ENCODE measurements at places on chromosomes 16 and 17.

GRCh38 chr16:6170022-6170421 is 1072.4 kb upstream of the EEF2KMT start:
- no peak for DNase-seq

GRCh38 chr17:54992797-54993639 is 24.5 kb downstream of the STXBP4 start:
- DNase-seq, result no peak

GRCh38 chr17:71084219-71084618 is 914.9 kb downstream of the KCNJ2 start:
- DNase-seq, result no peak

DNA sequence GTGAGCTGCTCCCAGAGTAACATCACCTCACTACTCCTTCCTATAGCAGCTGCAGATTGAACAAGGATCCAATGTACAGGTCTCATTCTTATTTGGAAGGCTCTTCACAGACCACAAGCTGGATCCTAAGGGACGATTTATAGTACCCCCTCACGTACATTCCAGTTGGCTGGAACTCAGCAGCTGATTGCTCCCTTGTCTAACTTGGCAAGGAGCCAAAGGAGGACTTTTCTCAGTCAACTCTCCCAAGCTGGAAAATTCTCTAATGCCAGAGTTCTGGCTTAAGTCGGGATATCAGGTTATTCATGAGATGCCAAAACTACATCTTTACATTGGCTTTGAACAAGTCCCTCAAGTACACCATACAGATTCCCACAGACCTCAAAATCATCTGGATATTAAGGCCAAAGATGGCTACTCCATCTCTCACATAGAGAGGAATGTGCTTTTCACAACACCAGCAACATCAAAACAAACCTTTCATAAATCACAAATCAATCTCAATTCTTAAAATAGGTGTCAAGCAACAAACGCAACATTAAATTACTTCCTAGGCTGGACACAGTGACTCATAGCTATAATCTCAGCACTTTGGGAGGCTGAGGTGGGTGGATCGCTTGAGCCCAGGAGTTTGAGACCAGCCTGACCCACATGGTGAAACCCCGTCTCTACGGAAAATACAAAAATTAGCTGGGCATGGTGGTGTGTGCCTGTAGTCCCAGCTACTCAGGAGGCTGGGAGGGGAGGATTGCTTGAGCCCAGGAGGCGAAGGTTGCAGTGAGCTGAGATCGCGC is 39.3 kb downstream of the SMG6 start:
- no peak for DNase-seq

DNA sequence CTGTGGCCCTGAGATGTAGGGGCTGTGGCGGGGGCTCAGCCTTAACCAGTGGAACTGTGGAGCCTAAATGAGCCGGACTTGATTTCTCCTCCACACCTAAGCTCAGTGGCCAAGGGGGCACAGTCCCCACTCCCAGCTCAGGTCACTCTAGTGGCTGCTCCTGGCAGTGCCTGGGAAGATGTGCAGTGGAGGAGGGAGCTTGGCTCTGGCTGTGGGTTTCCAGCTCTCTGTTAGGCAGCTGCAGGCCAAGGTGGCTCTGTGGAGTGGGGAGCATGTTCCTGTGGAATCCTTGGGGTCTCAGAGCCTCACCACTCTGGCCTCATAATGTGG is 76.3 kb downstream of the AMFR start:
- DNase-seq, result no peak

DNA sequence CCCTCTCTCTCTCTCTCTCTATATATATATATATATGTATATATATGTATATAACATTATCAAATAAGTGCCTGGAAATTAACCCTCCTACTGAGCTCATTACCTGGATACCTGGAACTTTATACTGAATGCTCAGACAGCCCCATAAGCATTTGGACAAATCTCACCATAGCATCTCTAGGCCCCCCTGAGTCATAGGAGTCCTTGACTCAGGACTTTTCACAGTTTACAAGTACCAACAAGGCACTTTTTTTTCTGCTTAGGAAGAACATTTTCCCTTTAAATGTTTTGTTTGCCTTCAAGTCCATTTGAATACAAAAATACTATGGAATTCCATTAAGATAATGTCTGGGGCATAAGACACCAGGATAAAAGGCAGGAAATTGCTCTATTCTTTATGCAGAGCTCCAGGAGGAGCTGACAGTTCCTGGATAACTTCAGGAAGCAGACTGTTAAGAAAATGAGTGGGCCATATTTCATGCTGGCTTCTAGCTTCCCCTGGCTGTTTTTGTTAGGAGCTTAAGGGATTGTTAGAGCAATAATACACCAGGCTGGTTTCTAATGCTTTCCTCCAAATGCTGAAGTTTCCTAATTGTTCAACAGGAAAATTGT is 171.7 kb upstream of the ASIC2 start:
- no peak for DNase-seq

GRCh38 chr17:32609085-32609484 is 122.3 kb downstream of the CDK5R1 start:
- no peak for DNase-seq

GRCh38 chr17:33682599-33682998 is 389.5 kb upstream of the ASIC2 start:
- no peak for DNase-seq

DNA sequence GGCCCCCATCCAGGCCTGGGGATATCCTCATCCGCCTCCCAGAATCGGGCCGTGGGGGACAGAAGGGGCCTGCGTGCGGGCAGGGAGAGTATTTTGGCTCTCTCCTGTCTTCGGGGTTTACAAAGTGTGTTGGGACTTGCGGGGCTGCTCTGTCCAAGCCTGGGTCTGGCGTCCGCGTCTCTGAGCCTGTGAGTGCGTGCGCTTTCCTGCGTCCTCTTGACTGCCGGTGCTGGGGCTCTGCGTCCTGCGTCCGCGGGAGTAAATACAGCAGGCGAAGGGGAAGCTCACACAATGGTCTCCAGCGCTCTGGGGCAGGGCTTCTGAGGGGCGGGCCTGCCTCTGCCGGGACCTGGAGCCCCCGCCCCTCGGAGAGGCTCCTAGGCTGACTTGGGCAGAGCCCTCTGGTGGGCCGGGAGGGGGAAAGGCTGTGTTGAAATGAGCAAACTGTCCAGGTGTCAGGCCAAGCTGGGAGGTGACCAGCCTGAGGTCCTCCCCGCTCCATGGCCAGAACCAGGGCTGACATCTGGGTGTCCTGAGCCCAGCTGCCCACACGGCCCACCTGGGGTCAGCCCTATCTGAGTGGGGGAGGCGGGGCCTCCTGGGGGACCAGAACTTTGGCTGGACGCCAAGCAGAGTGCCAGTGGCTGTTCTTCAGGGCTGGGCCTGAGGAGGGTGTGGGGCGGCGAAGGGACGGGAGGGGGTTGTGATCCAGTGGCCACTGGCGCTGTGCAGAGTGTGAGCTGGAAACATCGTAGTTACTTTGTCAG is 233.6 kb downstream of the SEC14L1 start:
- no peak for DNase-seq

DNA sequence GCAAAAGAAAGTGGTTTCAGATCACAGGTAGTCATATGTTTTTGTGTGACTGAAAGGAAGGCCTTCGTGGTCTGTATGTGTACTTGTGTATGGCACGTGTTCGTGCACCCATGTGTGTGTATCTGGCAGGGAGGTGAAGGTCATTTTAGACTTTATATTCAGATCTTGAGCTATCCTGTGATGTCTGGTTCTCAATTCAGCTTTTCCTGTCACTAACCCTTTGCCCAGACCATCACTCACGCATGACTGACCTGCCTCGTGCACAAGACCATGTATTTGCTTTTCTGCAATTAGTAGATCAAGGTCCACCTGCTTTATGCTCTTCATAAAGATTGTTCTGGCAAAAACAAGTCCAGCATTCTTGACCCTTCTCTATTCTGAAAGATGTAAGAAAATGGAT is 139.7 kb upstream of the MAF start:
- no peak for DNase-seq

Data from omental fat pad (tissue), 4 donors.